ENCODE measurements at places on chromosomes 7 and 10.

DNA sequence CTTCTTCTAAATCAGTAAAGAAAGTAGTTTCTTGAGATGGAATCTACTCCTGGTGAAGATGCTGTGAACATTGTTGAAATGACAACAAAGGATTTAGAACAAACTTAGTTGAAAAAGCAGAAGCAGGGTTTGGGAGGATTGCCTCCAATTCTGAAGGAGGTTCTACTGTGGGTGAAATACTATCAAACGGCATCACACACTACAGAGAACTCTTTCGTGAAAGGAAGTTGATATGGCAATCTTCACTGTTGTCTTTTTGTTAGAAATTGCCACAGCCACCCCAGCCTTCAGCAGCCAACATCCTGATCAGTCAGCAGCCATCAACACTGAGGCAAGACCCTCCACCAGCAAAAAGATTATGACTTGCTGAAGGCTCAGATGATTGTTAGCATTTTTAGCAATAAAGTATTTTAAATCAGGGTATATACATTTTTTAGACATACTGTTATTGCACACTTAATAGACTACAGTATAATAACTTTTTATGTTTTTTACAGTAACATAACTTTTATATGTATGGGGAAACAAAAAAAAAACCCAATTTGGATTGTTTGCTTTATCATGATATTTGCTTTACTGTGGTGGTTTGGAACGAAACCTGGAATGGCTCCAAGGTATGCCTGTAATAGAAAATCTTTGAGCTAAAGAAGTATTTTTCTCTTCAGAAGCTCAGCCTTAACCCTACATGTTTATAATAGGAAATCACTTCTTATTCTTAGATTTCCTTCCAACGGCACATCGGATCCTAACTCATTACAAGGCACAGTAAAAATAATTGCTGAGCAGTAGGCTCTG, 257.3 kb downstream of the LRMDA start:
- DNase-seq, result no peak

DNA sequence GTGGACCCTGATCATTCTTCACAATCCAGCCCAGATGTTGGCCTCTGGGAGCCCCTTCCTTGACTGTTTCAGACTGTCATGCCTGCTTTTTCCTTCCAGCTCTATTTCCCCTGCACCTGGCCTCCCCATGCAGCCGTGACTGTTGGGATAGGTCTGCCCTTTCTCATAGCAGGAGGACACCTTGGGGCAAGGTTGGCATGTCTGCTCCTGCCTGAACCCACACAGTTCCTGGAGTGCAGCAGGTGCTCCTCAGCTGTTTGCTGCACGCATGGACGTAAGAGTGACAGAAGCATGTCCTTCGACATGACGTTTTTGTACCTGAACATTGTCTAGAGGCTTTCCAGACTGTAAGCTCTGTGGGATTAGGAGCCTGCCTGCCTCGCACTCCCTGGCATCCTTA, 24.0 kb downstream of the POR start:
- no peak for DNase-seq

DNA sequence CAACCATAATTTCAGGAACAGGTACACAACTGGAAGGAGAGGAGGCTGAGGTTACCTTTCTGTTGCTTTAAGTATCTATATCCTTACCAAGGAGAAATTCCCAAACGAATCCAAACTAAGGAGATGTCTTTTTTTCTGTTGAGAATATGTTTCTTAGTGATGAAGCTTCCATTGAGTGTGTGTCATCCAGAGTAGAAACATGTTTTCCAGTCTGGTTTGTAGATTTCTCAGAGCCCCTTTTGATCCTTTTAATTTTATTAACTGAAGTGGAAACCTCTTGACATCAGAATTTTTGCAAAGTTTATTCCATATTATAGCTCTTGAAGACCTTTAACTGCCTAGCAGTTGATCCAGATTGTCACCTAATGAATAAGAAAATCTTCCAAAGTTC, 207.1 kb upstream of the FERD3L start:
- DNase-seq, result no peak

DNA sequence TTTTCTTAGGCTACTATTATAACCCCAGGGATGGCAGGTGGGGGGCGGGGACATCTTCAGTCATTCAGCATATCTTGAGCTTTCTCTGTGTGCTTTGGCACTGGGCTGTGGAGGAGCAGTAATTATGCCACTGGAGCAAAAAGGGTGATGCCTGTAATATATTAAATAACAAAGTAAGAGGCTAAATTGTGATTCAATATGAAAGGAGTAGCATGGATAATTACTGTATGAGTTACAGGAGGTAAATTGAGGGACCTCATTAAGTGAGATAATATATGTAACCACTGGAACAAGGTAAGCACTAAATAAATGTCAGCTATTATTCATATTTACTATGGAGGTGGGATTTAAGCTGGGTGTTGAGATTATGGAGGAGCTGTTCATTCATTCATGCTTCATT, 3.3 kb upstream of the STN1 start:
- DNase-seq, result no peak

DNA sequence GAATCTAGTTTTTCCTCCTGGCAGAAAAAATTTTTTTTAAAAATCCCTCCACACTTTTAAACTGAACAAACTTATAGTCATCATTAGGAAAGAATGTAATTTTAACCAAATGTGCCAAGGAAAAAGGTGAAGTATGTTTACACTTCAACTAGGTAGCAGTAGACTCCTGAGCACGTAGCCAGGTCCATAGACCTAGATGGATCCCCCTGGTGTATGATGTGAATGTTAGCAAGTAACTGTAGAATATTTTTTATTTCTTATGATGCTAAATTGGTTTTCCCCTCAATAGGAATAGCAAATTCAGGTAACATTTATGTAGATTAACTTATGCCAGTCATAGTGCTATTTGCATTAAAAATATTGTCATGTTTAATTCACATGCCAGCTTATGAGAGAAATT, 19.6 kb downstream of the CABCOCO1 start:
- DNase-seq, result no peak

- no peak for DNase-seq
These were observed 648 bp upstream of the RADIL start for GRCh38 chr7:4884164-4884563.

- no peak for DNase-seq
These were observed 124.7 kb downstream of the GRM3 start for GRCh38 chr7:86768394-86768793.

GRCh38 chr7:111835066-111835465, 272.8 kb upstream of the IMMP2L start:
- no peak for DNase-seq

- DNase-seq, result no peak
These were observed 62.1 kb upstream of the PRSS58 start for GRCh38 chr7:142319970-142320369.

GRCh38 chr7:130823060-130823459, 89.1 kb upstream of the KLF14 start:
- no peak for DNase-seq

DNA sequence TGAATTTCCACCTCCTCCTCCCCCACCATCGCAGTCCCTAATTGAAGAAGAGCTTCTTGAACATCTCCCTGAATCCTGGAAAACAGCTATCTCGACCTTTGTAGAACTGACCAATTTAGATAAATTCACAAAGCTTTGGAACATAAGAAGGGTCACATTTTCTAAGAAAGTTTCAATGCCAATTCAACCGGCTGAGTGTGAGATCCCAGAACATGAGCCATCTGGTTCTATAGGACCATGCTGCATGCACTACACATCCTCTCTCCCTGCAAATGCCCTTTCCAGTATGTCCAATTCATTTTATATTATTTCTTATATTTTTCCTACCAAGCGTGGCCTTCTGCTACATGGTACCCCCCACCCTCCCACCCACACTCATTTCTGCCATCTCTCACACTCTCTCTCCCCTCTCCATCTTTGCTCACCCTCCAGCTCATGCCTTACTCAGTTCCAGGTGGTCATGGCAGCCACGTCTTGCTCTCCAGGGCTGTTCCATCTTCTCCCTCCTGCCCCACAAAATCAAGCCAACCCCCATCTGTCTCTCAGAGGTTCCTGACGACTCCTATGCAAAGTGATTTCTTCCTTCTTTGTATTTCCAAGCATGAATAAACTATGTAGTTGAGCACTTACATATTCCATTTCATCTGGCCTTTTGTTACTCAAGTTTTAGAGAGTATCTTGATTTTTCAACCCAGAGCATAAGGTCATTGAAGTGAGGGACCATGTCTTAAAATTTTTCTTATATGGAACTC, 19.3 kb downstream of the FRMD4A start:
- DNase-seq, result no peak

GRCh38 chr10:3995302-3996210, 210.5 kb upstream of the KLF6 start:
- DNase-seq, result no peak

- DNase-seq, result no peak
These were observed 65.9 kb downstream of the PRKCQ start for GRCh38 chr10:6514180-6514579.
